ENCODE measurements at places on chromosomes 3 and 15.

DNA sequence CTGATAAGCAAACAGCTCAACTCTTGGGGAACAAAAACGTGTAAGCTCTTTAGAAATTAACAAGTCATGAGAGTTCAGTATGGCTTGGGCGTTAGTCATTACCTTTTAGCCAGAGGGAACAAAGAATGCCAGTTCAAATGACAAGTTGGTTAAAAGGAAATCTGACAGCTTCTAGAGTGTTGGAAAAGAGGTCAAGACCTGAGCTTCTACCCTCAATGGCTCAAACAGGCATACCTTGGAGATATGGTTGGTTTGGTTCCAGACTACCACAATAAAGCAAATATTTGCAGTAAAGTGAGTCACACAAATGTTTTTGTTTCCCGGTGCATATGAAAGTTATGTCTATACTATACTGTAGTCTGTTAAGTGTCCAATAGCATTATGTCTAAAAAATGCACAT, 136.1 kb downstream of the CACNA1D start:
- DNase-seq, result no peak

DNA sequence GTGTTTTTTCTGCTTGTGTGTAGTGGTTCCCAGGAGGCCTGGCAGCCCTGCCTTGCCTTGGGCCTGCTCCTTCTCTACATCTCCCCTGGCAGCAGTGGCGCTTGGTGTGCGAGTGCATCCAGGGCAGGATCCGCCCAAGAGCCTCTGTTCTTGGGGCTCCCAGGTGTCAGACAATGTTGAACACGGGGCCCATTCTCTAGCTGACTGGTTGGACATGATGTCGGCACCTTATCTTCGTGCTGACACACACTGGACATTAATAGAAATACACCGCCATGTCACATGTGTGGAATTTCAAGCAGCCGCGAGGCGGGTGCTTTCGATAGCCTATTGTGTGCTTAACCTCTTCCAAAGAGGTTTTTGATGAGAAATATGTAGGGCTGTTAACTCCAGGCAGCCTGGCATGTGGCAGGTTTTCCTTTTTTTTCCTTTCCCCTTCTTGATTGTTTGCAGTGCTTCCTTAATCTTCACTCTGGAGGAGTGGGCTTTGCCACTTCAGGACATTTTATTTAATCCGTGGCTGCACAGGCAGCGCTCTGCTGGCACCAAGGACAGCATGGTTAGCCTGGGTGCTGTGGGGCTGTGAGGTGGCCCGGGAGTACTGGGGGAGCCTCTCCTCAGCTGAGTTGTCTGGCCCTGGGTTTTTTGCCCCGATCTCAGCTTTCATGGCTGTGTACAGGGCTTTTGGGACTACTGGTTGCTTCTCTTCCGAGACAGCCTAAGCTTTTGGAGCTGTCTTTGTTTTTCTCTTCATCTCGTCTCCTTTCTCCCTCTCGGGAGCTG, 42.5 kb downstream of the CHCHD6 start:
- peak; percentile 72 for DNase-seq

GRCh38 chr3:5267252-5267651, 79.7 kb downstream of the EDEM1 start:
- DNase-seq, result no peak

GRCh38 chr3:89155811-89156210, 48.4 kb downstream of the EPHA3 start:
- DNase-seq, result no peak

DNA sequence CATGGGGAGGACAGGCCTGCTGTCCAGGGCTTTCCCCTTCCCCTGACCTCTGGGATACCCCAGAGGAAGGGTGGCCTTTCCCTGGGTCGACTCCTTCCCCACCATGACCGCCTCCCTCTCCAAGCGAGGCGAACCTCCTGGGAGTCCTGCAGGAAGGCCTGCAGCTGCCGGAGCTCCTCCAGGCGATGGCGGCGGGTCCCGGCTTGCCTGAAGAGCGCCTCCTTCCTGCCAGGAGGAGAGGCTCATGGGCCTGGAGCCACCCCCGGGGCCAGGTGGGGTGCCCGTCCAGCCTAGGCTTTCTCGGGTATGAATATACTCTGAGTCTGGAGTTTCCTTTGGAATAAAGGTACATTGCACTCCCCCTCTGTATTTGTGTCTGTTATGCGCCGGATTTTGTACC, 20.1 kb downstream of the PLA2G4B start:
- DNase-seq, result no peak

GRCh38 chr3:188936597-188937107, 235.1 kb upstream of the TPRG1 start:
- DNase-seq, result no peak

- DNase-seq, result no peak
Observed at GRCh38 chr15:70016511-70016994, 81.2 kb downstream of the TLE3 start.

- DNase-seq, result peak; percentile 22
Observed at GRCh38 chr15:49815526-49815925, 194.7 kb downstream of the DTWD1 start.

DNA sequence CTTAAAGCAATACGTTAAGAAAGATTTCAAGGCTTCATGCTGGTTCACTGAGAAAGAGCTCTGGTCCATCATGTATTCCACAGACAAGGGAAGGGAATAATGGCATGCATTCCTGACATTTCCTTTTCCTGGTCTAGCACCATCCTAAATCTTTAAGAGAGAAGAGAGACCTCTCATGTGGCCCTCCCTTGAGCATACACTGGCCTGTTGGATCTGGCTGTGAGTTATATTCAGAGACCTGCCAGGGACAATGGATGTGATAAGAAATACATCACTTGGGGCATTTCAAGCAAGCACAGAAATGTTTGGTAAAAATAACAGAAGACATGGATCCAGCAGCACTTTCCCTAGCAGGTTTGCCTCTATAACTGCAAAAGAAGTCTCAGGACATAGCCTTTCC, 507.8 kb downstream of the NLGN1 start:
- no peak for DNase-seq

GRCh38 chr3:171658841-171659240, 151.4 kb downstream of the PLD1 start:
- no peak for DNase-seq

DNA sequence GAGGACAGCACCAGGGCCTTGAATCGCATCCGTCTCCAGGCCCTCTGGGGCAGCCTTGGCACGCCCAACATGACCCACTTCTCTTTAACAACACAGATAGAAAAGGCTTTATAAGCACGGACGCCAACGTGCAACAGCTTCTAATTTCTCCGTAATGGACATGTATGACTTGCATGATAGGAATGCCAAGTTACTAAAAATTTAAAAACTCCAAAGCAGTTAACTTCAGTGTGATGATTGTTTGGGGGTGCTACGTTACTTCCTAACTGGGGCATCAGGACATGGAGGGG, 30.9 kb upstream of the SNRPA1 start:
- DNase-seq, result no peak

GRCh38 chr3:130991126-130991525, 35.5 kb downstream of the ASTE1 start:
- DNase-seq, result no peak

- DNase-seq, result no peak
Observed at GRCh38 chr15:61720197-61720704, 340.0 kb downstream of the VPS13C start.

DNA sequence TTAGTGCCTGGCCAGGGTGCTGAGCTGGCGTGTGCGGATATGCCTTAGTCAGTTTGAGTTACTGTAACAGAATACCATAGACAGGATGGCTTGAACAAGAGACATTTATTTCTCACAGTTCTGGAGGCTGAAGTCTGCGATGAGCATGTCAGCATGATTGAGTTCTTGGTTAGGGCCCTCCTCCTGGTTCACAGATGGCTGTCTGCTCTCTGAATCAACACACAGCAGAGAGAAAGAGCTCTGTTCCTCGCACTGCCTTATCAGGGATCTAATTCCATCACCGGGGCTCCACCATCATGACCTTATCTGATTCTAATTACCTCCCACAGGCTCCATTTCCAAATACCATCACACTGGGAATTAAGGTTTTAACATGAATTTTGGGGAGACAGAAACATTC, 386.6 kb upstream of the DPH6 start:
- no peak for DNase-seq

GRCh38 chr15:82802497-82802896, 3.4 kb downstream of the FSD2 start:
- no peak for DNase-seq

DNA sequence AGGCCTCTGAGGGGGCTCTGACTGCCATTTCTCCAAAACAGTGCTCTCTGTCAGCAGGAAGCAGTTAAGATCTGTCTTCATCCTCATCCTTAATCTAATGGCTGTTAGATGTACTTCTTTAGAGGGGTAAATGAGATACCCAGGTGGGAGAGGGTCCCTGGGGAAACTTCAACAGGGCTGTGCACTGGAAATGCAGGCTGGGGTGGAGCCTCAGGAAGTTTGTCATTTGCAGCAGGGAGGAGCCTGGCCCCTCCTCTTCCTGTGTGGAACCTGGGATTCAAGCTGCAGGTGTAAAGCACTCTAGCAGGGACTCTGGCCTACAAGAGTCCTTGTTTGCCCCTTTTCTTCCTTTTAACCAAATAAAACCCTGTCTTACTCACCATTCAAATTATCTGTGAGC, 1173.6 kb downstream of the OTOL1 start:
- no peak for DNase-seq

- no peak for DNase-seq
Observed at GRCh38 chr3:119292666-119293065, 1.5 kb upstream of the ARHGAP31 start.

GRCh38 chr3:181464033-181464694, 247.6 kb upstream of the SOX2 start:
- DNase-seq, result no peak

DNA sequence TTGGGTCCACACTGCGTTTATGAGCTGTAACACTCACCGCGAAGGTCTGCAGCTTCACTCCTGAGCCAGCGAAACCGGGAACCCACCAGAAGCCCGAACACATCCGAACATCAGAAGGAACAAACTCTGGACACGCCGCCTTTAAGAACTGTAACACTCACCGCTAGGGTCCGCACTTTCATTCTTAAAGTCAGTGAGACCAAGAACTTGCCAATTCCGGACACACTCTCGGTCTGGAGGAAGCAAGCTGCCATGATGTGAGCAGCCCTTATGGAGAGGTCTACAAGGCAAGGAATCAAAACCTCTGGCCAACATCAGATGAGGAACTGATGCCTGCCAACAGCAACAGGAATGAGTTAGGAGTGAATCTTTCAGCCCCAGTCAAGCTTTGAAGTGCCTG, 62.9 kb downstream of the SLC28A2 start:
- peak; percentile 13 for DNase-seq

DNA sequence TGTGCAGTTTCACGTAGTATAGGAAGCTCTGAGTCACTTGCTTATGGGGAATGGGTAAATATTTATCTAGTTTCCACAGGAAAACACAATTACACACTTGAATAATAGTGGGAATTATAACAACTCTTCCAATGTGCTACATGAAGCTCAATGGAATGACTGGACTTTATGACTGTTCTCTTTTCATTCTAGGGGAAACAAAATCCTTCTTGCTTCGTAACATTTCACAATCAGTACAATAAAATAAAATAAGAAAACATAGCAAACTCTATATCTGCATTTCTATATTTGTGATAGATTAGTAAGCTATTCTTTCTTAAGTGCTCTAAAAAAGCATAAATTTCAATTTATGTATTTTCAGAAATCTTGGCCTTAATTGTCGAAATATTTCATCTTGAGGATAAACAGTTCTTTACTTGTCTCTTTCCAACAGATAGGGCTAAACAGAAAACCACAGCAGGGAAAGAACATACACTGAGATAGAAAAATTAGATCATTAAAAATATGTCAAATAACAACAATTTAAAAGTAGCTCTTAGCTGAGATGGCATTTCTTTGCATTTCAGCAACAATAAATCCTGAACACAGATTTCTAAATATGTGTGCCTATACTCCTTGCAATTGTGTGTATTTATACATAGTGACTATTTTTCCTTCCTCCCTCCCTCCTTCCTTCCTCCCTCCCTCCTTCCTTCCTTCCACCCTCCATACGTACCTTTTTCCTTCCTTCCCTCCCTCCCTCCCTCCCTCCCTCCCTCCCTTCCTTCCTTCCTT, 395.5 kb upstream of the KCNMB2 start:
- DNase-seq, result peak; percentile 41

DNA sequence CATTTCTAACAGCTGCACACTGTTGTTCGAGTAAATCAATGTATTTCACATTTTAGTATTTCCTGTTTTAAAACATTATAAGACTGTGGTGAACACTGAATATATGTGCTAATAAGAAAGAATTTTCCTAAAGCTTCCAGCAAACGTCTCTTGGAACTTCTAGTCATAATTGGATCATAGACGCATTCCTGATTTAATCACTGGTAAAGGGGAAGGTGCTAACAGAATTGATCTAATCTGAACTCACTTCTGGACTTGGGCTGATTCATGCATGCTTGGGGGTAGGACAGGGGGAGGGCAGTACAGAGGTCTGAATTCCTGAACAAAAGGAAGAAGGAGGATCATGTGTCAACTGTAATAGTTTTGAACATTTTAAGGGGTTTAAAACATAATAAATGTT, 7.3 kb upstream of the LEKR1 start:
- DNase-seq, result peak; percentile 68

GRCh38 chr3:2861920-2862319, 248.3 kb downstream of the IL5RA start:
- no peak for DNase-seq

DNA sequence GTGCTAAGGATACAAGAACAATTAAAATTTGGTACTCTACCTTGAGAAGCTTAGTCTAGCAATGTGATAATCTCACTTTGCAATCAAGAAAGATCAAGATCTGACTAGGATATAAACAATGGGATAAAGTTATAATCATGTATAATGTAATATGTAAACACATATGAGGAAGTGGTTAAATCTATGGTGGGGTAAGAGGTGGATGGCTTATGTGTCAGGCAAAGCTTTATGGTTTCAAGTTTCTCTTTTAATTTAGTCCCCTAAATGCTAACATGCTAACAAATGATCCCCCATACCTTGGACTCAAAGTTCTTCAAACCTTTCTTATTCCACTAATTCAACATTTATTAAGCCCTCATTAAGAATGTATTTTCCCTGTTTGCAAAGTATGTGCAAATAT, 2.5 kb downstream of the RSL24D1 start:
- no peak for DNase-seq

GRCh38 chr3:138947495-138948121, 591 bp downstream of the FOXL2NB start:
- no peak for DNase-seq

- peak; percentile 20 for DNase-seq
Observed at GRCh38 chr3:189365609-189366564, 194.1 kb downstream of the TPRG1 start.

DNA sequence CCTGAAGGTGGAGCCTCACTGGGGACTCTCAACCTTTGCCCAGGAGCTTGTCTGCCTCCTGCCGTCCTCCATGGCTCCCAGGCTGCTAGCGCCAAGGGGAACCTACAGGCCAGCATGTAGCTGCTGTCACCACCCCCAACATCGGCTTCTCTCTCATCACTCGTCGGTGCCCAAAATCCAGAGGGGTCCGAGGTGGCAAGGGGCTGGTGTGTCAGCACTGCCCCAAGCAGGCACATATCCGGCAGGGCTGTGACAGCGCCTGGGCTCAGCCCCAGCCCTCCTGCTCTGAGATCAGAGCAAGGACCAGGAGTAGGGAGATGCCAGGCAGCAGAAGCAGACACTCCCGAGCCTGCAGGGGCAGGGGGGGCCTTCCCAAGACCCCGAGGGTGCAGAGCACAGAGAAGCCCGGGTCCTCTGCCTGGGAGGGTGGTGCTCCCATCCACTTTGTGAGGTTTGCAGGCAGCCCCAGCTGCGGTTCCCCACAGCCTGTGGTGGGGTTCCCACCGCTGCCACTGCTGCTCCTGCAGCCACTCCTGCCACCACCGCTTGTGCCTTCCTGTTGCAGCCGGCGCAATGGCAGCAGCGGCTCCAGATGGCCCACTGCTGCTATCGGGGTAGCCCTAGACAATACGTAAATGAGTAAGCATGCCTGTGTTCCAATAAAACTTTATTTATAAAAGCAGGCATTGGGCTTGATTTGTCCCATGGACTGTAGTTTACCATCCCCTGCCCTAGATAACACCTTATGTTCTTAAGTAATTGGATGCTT, 451.0 kb downstream of the EPHA6 start:
- no peak for DNase-seq
